ENCODE measurements at places on chromosomes 4 and X.

DNA sequence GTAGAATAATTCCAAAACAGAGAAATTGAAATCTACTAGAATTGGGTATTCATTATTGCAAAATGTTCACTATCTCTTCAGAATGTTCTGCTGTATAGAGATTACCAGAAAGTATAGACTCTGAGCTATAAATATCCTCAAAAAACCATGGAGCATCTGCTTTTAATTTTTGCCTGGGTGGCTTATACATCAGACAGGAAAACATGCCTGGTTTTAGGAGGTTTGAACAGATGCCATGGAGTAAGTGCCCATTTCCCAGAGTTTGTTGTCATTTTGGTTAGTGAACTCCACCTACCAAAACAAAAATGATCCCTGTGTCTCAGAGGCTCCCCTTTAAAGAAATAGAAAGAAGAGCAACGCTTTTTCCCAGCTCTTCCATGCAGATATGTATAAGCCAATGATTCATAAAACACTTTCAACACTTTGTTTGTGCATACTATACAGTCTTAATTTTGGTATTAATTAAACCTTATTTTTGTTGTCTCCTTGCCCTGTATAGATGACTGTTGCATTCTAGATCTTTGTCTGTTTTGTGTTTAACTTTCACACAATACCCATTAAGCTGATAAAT, 68.7 kb downstream of the MEPE start:
- no peak for DNase-seq

DNA sequence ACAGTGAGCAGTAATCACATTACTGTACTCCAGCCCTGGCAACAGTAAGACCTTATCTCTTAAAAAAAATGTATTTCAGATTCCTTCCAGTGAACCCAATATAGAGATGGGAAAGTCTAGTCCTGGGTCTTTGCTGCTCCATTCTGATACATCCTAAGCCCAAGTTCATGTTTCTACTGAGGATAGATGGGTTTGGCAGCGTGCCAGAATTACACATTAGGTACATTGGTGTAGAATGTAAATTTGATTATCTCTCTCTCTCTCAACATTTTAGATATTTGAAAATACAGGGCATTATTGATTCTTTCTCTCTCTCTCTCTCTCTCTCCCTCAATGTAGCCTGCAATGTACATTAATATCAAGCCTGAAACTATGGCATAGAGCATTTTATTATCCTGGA, 43.5 kb upstream of the ZNF330 start:
- DNase-seq = no peak

DNA sequence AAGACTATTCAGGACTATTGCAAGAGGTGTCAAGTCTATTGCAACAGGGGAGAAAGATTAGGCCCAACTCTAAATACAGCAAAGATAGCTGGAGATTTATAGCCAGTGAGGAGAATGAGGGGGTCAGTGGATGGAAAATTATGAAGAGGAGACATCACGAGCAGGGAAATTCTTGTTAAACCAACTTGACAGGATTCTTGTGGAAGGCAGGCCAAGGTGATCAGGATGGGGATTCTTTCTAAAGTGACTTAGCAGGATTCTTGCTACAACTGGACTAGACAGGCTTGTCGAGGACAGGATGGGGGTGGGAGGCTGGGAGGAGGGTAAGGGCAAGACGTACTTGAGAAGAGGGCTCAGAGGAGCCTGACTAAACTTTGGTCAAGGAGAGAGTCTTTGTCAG, 89.0 kb downstream of the PHEX start:
- no peak for DNase-seq

DNA sequence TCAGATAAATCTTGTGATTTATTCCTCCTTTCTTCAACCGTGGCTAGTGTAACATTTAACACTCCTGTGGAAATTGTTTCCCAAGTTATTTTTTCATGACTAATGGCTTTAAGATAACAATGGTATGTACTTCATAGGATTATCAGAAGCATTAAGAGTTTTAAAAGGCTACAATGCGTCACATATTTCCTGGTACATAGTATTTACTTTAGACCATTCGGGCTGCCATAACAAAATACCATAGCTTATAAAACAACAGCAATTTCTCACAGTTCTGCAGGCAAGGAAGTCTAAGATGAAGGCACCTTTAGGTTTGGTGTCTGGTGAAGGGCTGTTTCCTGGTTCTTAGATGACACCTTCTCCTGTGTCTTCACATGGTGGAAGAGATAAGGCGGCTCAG, 158.6 kb downstream of the PAPSS1 start:
- no peak for DNase-seq

- no peak for DNase-seq
Observed at GRCh38 chr4:86247320-86247719, 112.5 kb downstream of the MAPK10 start.

DNA sequence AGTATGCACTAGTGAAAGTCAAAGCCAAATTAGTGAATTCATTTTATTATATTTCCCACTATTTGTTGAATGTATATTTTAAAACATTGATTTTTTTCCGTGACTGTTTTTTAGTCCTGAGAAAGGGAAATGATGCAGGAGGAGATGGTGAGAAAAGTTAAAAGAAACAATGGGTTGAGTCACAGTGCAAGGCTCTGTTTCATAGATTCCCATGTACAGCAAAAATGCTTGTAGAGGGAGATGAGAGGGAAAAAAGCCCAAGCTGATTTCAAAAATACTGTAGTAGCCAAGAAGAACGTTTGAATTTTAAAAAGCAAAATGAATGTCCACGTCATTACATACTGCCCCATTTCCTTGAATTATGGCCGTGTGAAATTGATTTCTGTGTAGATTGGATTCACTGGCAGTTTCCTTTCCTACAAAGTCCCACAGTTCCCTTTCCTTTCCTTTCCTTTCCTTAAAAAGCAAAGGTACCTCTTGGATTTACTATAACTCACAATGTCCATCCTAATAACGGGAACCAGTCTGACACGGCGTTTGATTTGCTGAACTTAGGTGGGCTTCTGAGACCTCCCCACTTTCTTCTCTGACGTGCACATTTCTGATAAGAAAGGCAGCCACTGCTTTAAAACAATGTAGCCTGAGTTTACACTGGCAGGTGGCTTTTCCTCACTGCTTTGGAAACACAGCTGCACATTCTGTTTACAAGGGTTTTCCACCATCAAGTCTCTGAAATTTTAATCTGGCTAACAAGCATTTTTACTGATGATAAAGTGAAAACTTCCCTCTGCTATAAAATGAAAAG, 63.7 kb downstream of the SPCS3 start:
- no peak for DNase-seq
